NCI-H2107 (cell line): ENCODE measurements at places on chromosomes 7 and 10.

DNA sequence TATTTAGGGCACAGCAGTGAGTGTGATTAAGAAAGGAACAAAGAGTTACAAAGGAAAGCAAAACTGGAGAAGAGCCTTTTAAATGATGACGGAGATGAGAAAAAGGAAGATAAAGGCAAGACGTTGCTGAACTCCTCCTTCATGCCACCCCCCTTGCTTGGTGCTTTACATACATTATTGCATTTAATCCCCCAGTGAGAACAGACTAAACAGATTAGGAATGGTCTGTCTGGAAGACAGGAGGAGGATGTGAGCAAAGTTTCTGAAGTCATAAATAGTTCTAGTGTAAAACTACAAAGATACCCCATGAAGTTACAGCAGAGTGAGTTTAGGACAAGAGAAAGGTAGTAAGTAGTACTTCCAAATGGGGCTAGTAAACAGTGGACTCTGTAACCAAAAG is 113.5 kb downstream of the PLCE1 start:
- no peak for DNase-seq

GRCh38 chr7:140650367-140650766 is 9.8 kb upstream of the DENND2A start:
- no peak for DNase-seq

DNA sequence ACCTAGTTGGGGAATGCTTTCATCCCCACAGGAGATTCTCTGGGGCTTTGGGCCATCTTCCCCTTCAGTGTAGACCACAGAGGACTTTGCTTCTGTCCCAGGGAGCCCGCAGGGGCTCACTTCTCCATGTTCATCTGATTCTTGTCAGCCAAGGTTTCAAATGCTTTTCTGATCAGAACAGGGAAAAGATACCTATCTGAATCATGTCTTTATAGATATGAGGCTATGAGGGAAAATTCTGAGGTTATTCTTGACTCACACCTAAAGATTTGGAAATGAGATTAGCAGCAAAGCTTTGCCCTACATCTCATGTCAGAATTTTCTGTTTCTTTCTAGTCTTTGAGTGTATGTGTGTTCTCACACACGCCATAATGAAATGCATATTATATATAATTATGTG is 53.3 kb downstream of the FIGNL1 start:
- DNase-seq, result no peak

DNA sequence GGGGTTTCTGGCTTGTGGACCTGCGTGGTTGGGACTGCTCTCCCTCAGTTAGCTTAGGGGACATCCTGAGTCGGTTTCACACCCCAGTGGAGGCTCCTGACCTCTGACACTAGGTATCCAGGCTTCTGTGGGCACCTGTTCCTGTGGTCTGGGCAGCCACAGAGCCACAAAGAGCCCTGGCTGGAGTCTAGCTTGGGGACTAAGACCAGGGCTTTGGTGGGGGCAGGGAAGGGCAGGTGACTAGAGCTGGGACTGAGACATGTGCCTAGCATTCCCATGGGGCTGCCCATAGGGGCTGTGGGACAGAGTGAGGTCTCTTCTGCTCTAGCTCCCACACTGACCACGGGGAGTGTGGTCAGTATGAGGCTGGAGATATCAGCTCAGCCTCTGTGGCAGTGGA is 4.0 kb upstream of the TMEM270 start:
- DNase-seq, result no peak

DNA sequence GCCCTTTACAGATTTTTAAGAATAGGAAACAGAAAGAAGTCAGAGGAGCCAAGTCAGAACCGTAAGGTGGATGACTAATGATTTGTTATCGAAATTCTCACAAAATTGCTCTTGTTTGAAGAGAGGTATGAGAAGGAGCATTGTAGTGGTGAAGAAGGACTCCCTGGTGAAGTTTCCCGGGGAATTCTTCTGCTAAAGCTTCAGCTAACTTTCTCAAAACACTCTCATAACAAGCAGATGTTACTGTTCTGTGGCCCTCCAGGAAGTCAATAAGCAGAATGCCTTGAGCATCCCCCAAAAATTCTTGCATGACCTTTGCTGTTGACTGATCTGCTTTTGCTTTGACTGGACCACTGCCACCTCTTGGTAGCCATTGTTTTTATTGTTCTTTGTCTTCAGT is 152.9 kb downstream of the HGF start:
- no peak for DNase-seq

- no peak for DNase-seq
These were observed 4.1 kb upstream of the LIPN start for GRCh38 chr10:88755753-88756152.

DNA sequence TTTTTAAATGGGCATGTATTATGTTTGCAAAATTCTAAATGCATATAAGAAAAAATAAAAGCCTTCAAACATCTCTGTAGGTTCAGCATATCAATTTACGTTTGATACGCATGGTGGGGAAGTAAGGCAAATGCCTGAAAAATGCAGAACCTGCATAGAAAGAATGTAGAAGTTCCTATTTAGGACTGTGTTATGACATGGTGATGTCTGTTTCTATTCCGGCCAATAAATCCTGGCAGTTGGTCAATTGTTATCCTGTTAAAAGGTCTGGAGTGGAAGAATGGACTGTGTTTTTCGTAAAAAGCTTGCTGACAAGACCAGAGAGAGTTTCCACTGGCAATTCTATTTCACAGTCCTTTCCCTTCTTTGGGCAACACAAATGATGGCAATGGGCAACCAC is 49.6 kb upstream of the CAV2 start:
- no peak for DNase-seq

DNA sequence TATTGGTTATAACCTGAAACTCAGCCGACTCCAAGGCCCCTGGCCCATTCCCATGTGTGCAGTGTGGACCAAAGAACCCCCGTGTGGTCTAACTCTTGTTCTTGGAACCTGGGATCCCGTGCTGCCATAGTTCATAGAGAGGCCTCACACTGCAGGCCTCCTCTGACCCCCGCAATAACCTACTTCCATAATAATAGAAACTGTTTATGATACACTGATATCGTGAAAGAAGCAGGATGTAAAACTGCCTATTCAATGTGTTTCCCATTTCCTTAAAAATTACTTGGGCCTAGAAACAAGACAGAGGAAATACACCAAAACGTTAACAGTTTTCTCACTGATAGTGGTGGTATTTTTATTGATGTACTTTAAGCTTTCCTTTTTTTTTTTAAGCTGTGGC is 109.2 kb upstream of the KDM7A start:
- DNase-seq, result no peak

DNA sequence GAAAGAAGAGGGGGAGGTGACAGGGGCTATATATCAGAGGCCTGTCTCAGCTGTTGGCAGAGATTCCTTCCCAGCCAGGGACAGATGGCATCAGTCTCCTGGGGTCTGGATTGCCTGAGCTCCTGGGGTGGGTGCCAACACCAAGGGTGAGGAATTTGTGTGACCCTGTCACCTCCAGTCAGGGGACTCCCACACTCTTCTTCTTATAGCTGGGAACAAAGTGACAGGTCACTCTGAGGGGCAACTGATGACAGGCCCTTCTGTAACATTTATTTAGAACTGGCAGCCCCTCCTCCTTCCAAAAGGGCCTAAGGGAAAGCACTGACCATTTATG is 53.7 kb upstream of the DUSP5 start:
- DNase-seq, result no peak

- DNase-seq, result no peak
These were observed 197.3 kb downstream of the PRPF18 start for GRCh38 chr10:13784067-13784466.

GRCh38 chr10:25102147-25102822 is 72.5 kb upstream of the GPR158 start:
- DNase-seq, result no peak

DNA sequence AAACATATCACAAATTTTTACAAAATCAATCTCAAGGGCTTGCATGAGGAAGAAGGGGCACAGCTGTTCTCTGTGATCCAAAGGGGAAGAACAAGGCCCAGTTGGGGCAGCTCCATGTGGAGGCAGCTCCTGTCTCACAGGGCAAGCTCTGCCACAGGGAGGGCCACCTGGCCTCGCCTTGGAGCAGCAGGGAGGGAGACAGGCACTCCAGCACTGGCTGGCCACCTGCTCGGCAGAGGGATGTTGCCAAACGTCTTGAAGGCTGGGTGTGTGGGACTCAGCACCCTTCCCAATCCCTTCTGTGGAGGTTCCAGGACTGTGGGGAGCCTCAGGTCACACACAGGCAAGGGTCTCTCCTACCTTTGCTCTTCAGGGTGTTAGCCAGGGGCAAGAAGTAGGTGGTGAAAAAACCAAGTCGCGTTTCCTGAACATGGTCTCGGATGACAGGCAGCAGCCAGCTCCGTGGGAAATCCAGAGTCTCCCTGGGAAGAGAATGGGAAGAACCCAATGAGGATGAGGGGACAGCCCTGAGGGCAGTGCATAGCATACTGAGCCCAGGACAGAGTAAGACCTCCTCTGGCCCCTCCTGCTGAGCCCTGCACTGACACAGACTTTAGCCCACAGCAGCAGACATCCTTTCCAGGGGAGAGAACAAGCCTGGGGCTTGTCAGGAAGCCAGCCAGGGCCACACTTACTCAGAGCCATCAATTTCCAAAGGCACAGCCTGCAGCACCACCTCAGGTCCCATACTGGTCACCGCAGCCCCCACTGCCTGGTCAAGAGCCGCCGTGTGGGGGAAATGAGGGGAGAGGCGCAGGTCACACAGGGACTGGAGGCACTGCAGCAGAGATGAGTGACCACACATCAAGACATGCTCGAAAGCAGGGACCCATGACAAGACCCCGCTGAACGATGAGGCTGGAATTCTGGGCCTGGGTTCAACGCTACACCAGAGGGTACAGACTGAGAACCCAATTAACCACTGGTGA is 21.9 kb downstream of the RRP12 start:
- no peak for DNase-seq

DNA sequence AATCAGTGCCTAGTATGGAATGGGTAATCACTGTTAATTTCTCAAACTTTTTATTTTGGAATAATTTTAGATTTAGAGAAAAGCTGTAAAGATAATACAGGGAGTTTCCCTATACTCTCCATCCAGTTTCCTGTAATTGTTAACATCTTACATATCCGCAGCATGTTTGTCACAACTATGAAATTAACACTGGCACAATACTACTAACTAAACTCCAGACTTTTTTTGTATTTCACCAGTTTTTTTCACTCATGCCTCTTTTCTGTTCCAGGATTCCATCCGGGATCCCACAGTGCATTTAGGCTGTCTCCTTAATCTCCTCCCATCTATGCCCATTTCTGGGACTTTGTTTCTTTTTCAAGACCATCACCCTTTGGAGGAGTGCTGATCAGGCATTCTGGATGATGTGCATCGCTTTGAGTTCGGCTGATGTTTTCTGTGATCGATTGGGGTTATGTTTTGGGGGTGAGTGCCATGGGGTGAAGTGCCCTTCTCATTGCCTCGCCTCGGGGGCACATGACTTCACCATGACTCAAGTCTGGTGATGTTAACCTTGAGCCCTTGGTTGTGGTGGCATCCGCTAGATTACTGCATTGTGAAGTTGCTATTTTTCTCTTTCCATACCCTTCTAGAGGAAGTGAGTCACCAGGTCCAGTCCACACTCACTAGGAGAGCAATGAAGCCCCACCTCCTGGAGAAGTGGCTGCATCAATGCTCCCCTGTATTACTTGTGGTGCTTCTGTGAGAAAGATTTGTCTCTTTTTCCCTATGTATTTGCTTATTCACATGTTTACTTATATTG is 43.9 kb upstream of the GRB10 start:
- no peak for DNase-seq

- no peak for DNase-seq
These were observed 387.0 kb upstream of the NRP1 start for GRCh38 chr10:33721509-33721908.

GRCh38 chr10:62738916-62739315 is 65.6 kb upstream of the ADO start:
- DNase-seq, result no peak

GRCh38 chr7:100127866-100128636 is 1.3 kb downstream of the MBLAC1 start:
- no peak for DNase-seq

DNA sequence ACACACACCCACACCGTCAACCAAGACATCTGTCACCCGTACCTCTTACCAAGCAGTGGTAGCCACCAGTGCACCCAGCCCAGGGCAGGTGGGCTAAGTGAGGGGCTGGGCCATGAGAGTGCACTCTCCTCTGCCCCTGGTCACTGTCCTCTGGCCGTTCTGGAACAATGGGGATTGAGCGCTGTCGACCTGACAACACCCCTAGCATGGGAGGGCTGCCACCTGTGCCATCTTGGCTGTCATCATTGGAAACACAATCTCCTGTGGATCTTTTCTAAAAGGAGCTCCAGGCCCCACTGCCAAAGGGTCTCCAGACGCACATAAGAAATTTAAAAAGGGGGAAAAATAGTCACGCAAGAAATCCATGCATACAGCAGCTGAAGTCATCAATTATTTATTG is 80.1 kb downstream of the CTBP2 start:
- no peak for DNase-seq

GRCh38 chr10:78620985-78621799 is 447.6 kb upstream of the ZMIZ1 start:
- no peak for DNase-seq

DNA sequence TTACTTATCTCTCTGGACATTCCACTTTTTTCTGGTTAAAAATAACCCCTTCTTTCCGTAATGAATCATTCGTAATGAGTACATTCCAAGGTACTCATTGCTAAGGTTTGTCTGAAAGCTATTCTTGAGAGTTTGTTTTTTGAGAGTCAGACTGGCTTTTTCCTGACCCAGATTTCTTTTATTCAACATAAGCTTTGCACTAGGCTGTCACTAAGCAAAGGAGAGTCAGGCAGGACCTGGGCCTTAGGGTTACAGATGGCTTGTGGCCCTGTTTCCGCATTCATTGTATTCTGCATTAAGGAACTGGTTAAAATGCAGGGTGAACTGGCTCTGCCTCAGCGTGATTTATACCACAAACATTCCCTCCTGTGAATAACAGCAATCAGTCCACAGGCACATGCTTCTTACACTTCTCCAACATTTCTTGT is 84.1 kb downstream of the POM121L12 start:
- DNase-seq, result no peak

DNA sequence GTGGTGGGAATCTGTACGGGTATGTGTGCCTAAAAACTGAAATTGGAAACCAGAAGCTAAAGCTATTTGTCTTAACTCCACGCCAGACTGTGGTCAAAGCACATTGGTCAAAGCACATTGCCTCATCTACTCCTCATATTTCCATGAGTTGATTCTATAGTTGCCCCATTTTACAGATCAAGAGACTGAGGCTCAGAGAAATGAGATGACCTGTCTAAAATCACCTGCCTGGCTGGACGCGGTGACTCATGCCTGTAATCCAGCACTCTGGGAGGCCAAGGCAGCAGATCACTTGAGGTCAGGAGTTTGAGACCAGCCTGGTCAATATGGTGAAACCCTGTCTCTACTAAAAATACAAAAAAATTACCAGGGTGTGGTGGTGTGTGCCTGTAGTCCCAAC is 21.7 kb upstream of the MNX1 start:
- DNase-seq, result no peak
